ENCODE measurements at places on chromosomes 2 and 18.

DNA sequence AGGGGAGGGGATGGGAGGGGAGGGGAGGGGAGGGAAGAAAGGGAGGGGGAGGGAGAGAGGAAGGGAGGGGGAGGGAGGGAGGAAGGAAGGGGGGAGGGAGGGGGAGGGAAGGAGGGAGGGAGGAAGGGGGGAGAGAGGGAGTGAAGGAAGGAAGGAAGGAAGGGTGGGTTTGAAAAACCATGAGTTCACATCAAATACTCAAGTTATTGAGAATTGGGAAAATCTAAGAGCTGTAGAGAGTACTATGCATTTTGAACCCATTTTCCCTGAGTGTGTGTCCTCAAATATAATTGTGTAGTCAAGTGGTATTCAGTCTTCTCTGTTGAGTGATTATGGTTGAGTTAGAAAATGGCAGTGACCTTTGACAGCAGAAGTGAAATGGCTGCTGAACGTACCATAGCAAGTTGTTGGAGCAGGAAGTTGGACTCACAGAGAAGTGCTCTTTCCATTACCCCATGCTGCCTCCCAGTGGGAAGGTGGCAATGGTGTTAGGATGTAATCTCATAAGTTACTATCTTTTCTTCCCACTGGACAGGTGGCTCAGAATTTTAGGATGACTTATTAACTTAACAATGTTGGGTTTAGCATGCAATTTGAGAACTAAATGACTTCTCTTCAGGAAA is 214.6 kb downstream of the SETBP1 start:
- DNase-seq, result no peak

GRCh38 chr2:143251681-143252080 is 122.5 kb downstream of the ARHGAP15 start:
- DNase-seq, result no peak

DNA sequence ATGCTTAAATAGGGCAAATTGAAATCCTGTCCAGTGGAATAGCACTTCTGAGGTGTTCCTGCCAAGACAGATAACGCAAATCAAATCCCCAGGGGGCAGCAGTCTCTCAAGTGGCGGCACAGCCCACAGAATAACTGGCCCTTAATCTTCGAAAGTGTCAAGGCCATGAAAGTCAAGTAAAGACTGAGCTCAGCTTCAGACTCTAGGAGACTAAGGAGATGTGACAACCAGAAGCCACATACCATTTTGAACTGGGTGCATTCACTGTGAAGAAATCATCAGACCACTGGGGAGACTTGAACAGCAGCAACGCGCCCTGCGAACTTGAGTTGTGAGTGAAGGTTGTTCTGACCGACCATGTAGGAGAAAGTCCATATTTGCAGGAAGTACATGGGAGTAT is 66.0 kb upstream of the ASAP2 start:
- no peak for DNase-seq

- no peak for DNase-seq
Measured at GRCh38 chr2:202693503-202693902, 58.7 kb downstream of the FAM117B start.

GRCh38 chr2:44713170-44713569 is 228.3 kb upstream of the SIX3 start:
- DNase-seq, result no peak

DNA sequence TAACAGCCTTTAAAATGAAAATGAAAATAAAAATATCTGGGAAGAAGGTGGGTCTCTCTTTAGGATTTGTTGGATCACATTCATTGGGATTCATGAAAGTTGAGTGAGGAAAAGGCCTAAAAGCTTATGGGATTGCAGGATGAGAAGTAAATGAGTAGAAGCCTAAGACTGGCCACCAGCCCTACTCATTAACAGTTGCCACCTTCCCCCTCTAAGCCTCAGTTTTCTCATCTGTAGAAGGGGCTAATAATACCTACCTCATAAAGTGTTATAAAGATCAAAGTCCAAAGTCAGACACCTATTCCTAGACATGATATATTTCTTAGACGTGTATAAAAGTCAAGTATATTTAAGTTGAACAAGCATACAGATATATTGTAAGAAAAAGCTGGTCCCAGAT is 23.8 kb downstream of the RDH14 start:
- DNase-seq, result no peak

DNA sequence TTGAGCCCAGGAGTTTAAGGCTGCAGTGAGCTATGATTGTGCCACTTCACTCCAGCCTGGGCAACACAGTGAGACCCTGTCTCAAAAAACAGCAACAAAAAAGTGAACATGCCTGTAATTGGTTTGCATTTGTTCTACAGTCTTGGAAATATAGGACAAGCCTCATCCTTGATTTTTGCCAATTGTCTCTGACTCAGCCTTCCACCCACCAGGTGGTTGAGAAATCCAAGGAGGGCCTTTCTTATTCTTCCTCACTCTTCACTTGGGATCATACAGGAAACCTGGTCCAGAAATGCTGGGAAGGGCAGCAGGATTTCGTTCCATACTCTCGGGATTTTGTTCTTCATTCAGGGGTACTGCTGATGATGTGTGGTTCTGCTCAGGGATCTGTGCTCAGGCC is 94.6 kb downstream of the CDC42EP3 start:
- DNase-seq, result no peak

- no peak for DNase-seq
Measured at GRCh38 chr18:78740876-78741275, 238.7 kb upstream of the SALL3 start.

DNA sequence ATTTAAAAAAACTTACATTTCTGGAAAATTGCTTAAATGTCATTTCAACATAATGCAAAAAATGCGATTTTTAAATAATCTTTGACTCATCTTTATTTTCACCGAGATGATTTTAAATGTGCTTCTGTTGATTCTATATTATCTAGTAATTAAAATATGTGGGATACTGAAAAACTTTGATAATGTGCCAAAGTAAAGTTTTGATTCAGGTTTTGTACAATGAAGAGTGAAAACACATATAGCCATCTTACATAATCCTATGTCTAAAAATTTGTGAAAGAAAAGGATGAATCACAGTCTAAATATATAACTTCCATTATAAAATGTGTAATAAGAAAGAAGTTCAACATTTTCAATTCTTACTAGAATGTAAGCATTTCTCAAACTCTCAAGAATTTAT is 204.3 kb upstream of the ZC3H15 start:
- DNase-seq, result no peak

GRCh38 chr2:156700681-156701080 is 264.5 kb downstream of the GPD2 start:
- DNase-seq, result no peak

Data from renal cortex interstitium (tissue), 15 donors.